ENCODE measurements at places on chromosomes 12 and 14.

GRCh38 chr12:70830221-70831061, 90.1 kb downstream of the PTPRR start:
- DNase-seq: no peak

DNA sequence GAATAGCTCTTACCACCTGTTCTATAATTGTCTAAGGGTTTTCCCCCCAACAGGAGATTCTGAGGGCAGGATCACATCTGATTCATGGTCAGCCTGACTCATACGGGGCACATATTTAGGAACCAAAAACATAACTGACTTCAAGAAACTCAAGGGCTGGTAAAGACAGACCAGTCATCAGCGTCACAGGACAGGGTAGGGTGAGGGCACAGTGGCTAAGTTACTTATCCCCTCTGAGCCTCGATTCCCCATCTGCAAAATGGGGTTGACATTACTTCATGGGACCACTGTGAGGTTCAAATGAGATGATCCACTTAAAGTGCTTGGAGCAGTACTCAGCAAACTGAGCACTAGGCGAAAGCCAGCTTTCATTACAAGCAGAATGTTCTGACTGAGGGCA, 606 bp downstream of the CINP start:
- DNase-seq: peak; percentile 21

DNA sequence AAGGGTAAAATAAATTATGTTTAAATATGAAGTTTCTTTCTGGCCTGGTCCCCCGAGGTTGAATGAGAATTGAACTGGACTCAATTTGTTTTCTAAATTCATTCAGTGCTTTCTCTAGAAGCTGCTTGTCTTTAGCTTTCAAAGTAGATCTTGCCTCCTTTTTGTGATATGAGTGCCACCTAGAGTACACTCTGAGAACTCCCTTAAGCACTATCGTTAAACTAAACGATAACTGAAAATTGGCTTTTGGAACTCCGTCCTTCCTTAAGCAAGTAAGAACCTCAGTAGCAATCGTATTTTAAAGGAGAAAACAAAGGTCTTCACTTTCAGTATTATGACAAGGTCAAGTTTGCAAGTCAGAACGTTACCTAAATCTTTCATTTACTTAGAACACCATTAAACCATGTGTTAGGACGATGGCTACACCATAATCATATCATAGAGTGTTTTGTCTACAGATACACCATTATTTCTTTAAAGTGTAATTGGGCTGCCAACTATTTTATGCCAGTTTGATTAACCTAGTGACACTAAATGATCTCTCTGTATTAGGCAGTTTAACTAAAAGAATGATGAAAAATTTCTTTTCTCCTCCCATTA, 364.8 kb downstream of the SNAPC1 start:
- no peak for DNase-seq

DNA sequence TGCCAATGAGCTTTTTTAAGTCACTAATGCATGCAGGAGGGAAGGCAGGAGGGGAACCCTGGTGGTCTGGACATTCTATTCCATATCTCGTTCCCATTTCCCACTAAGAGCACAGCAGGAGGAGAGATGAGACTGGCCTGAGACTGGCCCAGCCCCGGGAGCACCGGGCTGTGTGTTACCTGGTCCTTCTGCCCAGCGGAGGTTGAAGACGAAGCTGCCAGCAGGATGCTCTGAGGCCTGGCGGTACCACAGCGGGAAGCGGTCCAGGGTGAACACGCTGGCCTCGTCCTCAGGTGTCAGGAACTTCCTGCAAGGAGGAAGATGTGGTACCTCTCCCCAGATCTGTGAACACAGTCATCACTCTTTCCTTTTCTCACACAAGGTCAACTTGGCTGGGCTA, 23.9 kb downstream of the LRTM2 start:
- DNase-seq: no peak

DNA sequence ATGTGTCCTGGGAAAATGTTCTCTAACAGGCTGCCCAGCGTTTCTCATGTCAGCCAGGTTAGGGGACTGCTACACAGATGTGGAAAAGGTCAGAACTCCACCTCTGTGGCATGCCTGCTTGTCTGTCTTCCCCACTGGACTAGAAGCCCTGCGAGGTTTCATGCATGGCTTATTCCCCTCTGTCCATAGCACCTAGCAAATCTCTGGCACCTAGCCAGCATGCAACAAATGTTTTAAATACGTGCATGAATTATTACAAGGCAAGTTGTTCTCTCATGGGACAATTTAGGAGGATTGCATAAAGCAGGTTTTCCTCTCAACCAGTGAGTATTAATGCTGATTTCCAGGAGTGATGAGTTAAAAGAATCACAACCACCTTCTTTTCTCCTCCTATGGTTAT, 21.4 kb upstream of the KCNK13 start:
- no peak for DNase-seq

DNA sequence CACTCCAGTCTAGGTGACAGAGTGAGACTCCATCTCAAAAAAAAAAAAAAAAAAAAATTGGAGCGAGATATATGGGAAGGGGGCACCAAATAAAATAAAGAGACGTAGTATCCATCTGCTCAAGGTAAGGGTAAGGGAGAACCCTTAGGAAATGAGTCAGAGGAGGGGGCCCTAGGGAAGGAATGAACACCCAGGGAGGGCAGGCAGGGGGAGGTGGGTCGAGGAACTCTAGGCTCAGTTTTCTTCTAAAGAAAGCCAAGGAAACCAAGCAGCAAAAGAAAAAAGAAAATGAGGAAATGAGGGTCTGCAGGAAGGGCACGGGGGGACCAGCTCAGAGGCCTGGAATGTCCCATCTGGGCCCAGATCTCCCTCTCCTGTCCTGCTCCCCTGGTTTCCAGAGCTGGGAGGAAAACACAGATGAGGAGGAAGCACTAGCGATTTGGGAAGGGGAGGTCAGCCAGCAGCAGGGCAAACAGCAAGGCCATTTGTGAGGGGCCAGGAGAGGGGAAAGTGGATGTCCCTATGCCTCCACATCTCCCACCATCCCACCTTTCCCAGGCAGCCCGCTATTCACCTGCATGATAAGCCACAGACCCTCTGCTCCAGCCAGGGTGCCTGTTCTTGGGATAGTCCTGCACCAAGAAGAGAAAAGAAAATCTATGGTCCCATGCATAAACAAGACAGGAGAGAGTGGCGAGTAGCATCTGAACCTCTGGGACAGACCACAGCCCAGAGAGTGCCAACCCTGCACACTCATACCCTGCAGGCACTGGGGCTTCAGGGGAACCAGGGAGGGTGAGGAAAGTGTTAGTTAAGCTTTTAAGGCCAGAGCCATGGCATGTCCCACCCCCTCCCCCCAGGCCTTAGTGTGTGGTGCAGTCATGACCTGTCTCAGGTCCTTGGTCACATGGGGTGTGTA, 11.9 kb downstream of the SPRYD3 start:
- no peak for DNase-seq

GRCh38 chr12:25251769-25252168, 1.0 kb upstream of the KRAS start:
- DNase-seq: no peak

DNA sequence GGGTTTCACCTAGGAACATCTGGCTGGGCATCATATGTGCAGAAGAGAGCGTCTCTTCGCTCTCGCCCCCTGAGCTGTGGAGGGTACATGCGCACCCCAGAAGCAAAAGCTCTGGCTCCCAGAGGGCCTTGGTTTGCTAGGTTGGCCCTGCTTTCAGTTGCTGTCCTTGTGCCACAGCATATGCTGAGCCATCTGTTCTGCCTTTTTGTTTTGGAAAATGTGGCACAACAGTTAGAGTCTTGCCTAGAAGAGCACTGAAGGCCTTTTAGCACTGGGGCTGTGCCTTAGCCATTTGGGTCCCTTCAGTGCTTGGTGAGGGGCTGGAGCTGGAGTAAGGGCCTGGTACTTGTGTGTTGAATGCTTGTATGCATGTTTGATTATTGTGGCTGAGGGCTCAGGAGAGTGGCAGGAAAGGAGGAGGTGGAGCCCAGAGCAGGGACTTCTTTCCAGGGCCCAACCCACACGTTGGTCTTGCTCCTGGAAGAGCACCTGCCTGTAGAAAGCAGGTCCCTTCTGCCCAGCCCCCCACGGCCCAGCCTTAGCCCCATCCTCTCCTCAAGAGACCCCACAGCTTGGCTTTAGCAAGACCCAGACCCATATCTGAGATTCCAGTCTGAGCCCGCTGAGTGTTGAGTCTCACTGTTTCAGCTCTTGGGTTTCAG, 113.7 kb downstream of the SLC25A47 start:
- DNase-seq: no peak

GRCh38 chr14:53871951-53872350, 84.7 kb downstream of the BMP4 start:
- DNase-seq: no peak

GRCh38 chr14:54786838-54787237, 115.8 kb downstream of the GCH1 start:
- DNase-seq: no peak

DNA sequence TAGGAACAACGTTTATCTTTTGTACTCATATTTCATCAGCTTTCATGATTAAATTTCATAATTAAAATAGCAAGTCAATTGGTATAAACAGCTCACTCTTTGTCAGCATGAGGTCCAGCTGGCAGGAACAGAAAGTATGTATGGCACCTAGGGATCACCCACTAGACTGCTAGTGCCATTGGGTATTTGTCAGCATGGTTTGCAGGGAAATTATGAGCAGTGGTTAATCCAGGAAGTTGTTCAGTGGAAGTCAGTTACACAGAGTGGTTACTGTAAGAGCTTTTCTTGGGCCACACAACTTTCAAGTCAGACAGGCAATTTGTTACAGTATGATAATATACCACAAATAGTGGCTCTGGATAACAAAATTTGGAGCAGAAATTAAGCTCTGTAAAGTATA, 340.3 kb upstream of the RGS6 start:
- DNase-seq: no peak

DNA sequence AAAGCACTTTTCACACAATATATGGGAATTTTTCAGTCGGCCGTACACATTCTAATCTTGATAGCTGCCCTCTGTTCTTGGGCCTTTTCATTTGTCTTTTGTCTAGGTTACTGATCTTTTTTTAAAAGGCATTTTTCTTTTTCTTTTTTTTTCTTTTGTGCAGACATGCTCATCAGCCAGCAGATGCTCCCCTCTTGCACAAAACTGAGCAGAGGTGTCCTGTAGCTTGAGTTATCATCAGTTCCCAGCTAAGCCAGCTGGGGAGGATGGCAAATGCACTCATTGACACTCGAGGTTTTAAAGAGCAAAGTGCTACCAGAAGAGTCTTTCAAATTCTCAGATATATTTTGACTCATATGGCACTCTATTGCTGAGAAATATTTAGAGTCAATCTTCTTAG, 913.9 kb upstream of the SEL1L start:
- DNase-seq: no peak

- no peak for DNase-seq
These were observed 43.5 kb downstream of the TMX1 start for GRCh38 chr14:51283402-51284085.

DNA sequence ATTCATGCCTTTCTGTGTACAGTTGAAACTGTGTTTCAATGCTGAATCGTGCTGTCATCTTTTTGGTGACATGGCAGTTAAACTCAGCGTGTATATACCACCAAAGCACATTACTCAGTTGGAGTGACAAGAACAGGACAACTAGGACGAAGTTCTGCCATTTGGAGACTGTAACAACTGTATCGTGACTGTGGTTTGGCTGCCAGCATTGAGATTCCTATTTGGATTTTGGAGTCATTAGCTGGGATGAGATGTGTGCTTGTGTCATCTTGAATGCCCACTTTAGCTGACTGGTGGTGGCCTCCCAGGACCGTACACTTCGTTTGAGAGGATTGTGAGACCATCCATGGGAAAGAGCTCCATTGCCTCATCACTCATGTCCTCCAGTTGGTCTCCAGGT, 42.9 kb downstream of the FBXL14 start:
- no peak for DNase-seq

GRCh38 chr14:89303456-89304435, 113.3 kb downstream of the FOXN3 start:
- no peak for DNase-seq

DNA sequence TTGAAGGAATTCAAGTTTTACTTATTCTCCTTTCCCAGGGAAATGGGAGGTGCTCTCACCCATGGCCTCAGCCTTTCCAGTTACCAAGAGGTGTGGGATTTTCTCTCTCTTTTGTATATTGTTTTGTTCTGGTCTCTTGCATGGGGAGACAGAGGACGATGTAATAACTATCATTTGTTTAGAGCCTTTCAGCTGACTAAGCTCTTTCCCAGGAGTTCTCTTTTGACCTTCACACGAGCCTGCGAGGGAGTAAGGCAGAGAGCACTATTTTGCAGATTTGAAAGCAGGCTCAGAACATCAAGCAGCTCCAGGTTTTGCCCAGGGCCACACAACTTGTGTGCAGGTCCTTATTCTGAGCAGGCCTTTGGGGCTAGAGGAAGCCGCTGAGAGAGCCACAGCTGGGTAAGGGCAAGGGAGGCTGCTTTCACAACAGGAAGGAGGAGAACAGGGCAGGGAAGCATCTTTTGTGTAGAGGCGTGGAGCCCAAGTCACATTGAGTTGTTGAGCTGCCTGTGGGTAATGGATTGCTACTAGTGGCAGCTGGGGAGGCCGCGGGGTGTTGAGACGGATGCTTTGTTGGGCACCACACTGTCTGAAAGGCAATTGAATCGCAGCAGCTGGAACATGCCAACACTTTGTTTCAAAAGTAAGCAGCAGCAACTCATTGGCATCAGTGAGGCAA, 116.2 kb downstream of the PRMT8 start:
- no peak for DNase-seq

DNA sequence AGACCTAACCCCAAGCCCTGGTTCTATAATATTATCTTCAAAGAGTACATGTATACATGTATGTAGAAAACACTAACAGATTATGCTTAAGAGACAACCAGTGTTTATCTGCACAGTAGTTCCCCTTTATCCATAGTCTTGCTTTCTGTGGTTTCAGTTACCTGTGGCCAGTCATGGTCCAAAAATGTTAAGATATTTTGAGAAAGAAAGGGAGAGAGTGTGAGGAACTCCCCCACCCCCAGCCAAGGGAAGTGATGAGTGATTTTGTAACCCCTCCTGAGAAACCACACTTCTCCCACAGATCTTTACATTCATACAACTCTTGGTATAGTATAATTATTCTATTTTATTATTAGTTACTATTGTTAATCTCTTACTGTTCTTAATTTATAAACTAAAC, 77.3 kb upstream of the CNTN1 start:
- DNase-seq: no peak

DNA sequence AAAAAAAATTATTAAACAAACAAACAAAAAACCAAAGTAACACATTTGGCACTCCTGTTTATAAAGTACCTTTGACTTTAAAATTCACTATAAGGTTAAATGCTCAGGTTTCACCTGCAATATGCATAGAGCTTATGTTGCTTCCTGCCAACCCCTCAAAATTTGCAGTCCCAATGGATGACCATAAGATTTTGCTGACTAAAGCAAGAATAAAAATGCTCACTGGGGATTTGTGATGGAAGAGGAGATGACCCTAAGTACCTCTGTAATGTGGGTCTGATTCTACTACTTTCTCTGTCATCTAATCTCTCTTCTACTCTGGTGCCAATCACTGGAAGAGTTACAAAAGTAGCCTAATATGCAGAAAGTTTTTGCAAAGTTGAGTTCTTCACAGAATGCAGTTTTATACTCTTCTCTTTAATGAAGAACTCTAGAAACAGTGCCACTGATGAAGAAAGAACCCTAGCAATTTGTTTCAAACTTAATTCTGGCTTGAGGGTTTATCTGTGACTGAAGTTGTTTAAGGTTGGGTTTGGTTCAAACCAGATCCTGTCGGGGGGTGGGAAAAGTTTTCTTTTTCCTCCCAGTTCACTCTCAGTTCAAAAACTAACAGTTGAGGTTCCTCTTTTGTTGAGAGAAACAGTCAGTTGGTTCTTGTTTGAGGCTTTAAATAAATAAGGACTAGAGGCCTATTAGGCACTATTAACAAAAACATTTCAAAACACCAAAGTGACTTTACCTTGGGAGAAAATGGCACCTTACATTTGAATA, 10.9 kb downstream of the WASHC3 start:
- DNase-seq: no peak

GRCh38 chr12:109156586-109156985, 40.2 kb downstream of the ACACB start:
- DNase-seq: no peak

Data from stimulated activated CD8-positive, alpha-beta memory T cell treated with anti-CD3 and anti-CD28 coated beads, Interleukin-7, amount 100 ng/mL, for 4 hours (primary cell).